NCI-H774 (cell line): ENCODE measurements at places on chromosomes 4 and X.

DNA sequence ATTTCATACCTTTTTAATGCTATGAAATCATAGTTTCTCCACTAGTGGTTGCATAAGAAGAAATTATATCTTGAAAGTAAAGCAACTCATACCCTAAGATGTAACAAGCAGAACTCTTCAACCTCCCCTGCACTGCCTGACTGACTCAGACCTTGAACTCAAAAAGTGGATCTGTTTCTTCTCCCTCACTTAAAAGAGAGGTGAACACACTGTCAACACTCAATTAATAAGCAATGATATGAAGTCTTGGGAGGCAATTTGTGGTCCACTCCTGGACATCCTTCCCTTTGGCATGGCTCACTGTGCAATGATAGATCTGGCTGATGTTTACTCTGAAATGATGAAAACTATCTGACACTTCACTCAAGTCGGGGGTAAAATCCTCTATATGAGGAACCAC is 282.0 kb upstream of the DKK2 start:
- no peak for DNase-seq

- DNase-seq: no peak
Measured at GRCh38 chrX:104318330-104319009, 63.7 kb upstream of the ESX1 start.

DNA sequence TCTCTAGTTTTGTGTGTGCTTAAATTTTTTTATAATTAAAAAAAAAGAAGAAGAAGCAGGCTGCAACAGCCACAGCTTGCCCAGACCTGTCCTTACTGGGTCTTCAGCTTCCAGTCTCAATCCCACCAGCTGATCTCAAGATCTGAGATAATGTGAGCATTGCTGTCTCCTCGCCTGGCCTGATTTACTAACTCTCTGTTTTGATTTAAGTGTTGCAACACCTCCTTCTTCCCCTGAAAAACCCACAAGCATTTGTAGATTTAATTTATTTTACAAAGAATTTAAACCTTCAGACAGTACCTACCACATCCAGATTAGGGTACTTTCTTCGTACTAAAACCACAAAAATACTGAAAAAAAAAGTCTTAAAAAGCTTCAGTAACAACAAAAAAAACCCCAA is 38.0 kb downstream of the FAM241A start:
- DNase-seq: no peak

DNA sequence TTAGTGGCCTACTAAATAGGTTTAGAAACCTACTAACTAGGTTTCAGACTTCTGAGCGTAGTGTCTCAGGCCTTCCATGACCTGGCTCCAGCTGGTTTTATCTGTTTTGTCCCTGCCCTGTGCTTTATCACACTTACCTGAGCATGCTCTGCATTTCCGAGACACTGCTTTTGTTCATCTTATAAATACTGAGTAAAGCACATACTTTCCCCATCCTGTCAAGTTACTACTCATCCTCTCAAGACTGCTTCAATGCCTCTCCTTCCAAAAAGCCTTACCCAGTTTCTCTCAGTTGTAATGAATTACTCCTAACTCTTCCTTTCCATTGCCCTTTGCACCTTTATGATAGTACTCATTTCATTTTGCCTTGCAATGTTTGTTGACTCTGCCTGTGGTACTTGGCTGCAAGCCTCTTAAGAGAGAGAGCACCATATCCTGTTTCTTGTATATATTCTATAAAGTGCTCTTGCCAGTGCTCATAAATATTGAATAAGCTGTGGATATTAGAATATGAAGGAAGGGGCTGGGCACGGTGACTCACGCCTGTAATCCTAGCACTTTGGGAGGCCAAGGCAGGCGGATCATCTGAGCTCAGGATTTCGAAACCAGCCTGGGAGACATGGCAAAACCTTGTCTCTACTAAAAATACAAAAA is 34.4 kb downstream of the SLAIN2 start:
- no peak for DNase-seq

DNA sequence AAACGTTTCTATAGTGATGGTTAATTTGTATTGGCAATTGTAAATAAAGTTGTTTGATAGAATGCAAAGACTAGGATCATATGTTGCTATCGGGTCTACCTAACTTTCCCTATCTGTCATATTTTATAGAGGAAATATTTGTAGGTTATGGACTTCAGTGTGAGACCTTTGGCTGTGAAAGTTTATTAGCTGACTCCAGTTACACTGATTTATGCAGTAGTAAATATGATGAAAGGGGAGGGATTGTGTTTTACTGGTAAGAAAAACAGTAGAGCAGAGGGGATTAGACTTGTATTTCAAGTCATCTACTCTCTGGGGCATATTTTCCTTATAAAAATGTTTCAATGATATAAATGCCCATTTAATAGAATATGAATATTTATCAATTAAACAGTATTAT is 43.8 kb downstream of the ADGRL3 start:
- DNase-seq: no peak

- DNase-seq: no peak
Measured at GRCh38 chr4:185782523-185782922, 29.5 kb downstream of the SORBS2 start.
